ENCODE measurements at places on chromosomes 6 and 20.

- no peak for DNase-seq
Measured at GRCh38 chr6:129719692-129720091, 9.7 kb upstream of the ARHGAP18 start.

DNA sequence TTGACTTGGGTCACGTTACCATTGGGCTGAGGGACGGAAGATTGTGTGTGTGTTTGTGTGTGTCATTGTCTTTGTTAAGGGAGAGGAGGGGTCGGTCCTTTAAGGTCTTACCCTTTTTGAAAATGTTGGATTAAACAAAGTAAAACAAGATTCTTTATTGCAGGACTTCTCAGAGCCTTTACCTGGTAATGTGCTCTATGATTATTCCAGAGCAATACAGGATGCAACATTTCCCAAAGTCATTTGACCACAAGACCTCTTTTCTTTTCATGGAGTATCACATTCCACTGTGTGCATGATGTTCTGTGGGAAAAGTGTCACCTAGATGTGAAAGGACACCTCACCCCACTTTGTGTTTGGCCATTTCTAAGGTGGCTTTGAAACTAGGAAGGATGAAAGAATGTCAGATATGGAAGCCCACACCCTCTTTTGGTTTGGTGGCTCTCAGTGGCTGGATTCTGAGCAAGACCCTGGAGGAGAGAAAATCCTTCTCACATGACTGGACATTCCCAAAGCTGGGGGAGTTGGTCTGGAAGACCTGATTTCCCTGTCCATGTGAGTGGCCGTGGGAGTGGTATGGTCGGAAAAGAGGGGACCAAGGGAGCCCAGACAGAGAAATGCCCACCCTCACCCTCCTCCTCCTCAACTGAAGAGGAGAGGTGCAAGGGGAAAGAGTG, 18.2 kb upstream of the ZNF831 start:
- DNase-seq, result no peak

DNA sequence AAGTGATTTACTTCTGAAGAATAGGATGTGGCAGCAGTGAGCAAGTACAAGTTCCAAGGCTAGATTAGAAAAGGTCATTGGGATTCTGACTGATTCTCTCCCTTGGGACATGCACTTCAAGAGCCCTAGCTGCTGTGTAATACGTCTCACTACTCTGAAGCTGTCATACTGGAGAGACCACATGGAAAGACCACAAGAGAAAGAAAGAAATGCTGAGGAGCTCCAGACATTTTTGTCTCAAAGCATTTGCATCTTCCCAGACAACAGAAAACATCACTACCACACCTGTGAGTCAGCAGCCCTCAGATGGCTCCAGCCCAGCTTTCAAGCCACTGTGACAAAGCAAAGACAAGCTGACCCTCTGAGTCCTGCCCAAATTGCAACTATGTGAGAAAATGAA, 20.7 kb downstream of the TENT5A start:
- no peak for DNase-seq

GRCh38 chr6:170243386-170243785, 47.5 kb downstream of the DLL1 start:
- no peak for DNase-seq

DNA sequence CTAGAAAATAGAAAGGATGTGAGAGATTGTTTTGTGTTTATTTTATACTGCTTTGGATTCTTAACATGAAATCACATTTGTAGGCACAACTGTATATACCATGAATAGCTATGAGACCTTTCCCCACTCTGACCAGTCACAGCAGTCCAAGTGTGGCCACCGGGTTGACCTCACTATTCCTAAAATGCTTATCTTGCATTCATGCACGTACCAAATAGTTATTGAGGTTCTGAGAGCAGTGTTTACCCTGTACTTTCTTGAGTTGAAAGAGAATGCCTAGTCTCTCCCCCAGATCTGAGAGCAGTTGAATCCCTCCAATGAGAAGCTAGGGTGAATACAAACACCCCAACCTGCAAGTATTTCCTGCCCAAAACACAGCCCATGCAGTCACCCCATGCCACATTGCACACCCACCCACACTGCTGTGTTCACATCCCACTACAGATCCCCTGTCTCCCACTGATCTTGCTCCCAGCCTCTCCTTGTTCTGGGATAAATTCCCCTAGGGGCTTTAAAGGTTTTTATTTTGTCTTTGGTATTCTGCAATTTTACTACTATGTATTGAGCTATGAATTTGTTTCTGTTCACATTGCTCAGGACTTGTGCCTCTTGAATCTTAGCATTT, 51.6 kb downstream of the GOPC start:
- no peak for DNase-seq

DNA sequence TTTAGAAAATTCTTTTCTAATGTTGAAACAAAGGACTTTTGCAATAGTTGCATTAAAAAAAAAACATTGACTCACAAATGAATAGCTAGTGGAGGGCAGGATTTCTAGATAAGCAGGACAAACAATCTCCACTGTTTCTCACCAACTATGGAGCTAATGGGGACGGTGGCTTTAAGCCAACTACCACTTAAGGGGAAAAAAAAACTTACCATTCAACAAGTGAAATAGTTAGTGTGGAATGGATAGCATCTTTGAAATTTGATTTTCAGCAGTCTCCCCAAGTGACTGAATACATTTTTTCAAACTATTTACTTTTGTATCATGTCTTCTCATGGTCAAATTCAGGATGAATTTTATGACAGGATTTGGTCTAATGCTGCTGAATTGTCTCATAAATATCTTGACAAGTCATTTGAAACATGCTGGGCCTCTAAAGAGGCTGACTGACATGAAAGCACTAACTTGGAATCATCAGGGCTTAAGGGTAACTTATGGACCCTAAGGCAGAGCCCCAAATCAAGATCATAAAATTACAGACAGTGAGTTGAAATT, 100.5 kb downstream of the EYA4 start:
- no peak for DNase-seq

GRCh38 chr6:15331143-15331542, 85.3 kb downstream of the JARID2 start:
- peak; percentile 81 for DNase-seq

DNA sequence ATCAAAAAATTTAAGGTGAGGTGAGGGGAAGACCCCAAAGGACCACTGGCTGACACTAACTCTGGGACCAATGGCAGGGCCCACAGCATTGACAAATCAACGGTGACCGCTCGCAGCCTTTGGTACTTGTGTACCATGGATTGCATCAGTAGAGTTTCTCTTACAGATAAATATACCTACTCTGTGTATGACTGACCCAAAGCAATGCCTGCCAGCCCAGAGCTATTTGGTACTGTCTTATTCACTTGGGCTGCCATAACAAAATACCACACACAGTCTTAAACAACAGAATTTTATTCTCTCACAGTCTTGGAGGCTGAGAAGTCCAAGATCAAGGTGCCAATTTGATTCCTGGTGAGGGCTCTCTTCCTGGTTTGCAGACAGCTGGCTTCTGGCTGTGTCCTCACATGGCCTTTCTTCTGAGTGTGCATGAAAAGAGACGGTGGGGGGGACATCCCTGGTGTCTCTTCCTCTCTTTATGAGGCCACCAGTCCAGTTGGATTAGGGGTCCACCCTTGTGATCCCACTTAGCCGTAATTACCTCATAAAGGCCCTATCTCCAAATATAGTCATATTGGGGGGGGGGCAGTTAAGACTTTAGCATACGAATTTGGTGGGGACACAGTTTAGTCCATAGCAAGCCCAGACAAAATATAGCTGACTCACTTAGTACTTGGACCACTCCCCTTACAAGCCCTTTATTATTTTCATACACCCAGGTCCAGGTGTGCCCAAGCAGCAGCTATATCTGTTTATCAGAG, 336.3 kb downstream of the CD83 start:
- DNase-seq, result no peak

DNA sequence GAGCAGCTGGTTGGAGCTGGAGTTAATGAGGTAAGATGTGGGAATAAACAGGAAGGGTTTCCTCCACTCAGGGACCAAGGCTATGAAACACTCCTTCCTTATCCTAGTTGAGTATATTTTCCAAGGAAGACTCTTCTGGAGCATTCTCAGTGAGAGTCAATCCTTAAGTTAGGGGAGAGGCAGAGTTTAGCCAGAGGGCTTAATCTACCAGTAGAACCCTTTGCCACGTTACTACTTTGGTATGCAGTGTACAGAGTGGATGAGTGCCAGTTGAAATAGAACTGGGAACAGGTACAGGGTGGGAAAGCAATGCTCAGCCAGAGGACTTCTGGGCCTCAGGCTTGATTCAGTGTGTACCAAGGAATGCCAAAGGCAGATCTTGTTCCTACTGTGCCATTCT, 114.3 kb downstream of the UBE3D start:
- DNase-seq, result no peak

DNA sequence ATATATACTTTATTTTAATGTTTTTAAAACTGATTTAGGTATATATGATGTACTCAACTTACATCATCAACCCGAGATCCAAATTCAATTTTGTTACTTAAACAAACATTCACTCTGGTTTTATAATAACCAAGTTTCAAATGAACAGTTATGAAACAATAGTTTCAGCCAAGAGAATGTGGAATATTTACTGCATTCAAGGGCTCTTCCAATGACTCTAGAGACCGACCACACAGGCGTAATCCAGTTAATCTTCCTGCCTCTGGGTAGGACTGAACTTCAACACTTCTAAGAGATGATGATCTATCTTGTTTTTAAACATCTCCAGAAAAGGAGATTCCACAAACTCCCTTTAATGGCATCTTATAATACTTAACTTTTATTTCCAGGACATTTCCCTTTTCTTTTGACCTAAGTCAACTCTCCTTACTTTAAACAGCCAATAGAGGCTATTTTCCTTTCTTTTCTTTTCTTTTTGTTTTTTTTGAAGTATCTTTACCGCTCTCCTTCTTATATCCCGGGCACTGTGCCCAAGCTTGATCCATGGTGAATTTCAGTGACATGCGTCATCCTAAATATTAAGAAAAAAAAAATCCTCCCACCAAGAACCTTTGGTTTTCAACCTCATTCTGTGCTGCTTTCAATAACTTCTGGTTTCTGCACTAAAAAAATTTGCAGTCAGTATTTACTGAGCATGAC, 110.1 kb downstream of the KIF13A start:
- no peak for DNase-seq

DNA sequence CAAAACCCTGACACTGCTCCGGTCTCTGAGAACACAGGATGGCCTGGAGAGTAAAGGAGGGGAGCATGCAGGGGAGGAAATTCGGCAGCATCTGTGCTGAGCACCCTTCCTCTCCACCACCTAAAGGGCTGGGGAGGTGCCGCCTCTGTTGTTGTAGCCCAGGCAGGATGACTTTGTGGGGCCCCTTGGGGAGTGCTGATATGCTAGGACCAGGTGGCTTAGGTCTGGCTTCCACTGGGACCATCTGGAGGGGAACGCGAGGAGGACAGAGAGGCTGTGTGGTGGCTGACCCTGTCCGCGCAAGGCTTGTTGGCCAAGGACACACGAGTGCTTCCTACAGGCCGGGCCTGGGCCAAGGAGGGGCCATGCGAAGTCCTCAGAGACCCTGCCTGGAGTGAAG, 9.9 kb upstream of the RPS6KA2 start:
- no peak for DNase-seq

DNA sequence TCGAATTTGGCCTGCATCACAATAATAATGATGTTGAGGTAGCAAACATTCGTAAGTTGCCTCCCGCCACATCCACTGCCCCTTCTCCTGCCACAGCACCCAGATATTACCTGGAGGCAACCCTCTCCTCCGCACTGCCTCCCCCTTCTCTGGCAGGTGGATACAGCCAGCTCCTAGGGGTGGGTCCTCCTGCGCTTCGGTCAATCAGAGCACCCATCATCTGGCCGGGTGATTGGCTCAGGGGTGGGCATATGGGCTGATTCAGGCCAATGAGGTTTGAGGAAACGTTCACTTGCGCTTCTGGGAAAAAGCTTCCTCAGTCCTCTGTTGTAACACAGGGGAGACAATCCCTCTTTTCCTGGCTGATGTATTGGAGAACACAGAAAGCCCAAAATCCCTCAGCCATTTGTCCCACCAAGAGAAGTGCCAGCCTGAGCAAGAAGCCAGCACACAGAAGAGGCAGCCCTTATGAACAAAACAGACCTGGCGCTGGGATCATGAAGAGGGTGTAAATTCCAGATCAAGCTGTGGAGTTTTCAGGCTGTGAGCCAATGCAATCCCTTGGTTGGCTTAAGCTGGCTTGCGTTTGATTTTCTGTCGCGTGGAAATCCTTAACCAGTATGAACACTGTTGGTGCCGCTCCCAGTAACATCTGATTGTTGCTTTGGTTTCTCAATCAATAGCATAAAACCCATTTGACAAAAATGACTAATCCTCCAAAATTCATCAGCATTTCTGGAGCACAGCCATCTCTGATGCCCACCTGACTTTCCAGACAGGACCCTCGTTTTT, 82.2 kb downstream of the PRDM1 start:
- DNase-seq, result no peak

DNA sequence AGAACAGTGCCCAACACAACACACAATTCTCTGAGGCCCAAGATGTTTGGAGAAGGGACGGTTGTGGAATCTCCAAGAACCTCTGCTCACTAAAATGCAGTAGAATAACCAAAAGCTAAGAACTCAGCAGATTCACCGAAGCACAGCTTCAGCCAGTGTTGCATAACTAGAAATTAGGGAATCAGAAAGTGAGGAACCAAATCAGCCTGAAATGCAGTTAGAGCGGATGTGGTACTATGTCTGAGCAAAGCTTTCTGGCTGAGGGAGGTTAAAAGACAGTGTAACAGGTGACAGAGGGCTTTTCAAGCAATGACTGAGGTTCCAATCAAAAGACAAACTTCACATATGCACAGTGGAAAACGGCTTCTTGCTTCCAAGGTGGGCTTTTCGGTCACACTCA, 197.9 kb upstream of the KCNK16 start:
- DNase-seq, result no peak

- no peak for DNase-seq
Measured at GRCh38 chr20:34190262-34190661, 51.0 kb upstream of the ASIP start.

DNA sequence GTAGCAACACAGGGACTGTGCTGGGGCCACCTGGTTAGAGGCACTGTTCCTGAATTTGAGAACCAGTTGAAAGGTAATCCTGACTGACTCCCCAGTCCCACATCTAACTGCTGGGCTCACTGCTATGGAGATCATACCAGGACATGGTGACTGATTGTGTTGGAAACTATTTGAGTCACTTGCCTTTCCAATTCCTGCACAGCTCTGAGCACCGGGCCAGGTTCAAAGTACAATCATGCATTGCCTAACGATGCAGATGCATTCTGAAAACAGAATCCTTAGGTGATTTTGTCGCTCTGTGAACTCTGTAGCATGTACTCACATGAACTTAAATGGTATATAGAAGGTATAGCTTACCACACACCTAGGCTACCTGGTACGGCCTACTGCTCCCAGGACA, 215.3 kb downstream of the BMP7 start:
- no peak for DNase-seq

- DNase-seq, result no peak
Measured at GRCh38 chr6:120871416-120872261, 462.6 kb downstream of the TBC1D32 start.

GRCh38 chr6:122495612-122496011, 24.0 kb upstream of the SERINC1 start:
- no peak for DNase-seq

- no peak for DNase-seq
Measured at GRCh38 chr6:5082487-5083306, 2.4 kb upstream of the PPP1R3G start.
